ENCODE measurements at places on chromosomes 13 and 19. TPM values are rescaled to one million over a fixed set of nuclear protein-coding genes. Genes with fewer than 3 reads are reported as not detected.

PIAS4 gene
- total RNA-seq: 20.8 TPM

SNRPD2 gene
- total RNA-seq: 333 TPM

CRX gene
- not detected for total RNA-seq

LILRA1 gene
- not detected for total RNA-seq

CRLF1 gene
- 2.4 TPM for total RNA-seq

SRRM5 gene
- total RNA-seq: not detected

AZU1 gene
- not detected for total RNA-seq

ZNF208 gene
- total RNA-seq: 0.49 TPM

IGFL3 gene
- 0.88 TPM for total RNA-seq

SIGLEC12 gene
- not detected for total RNA-seq

UPK1A gene
- not detected for total RNA-seq

NCAN gene
- not detected for total RNA-seq

MBD3L3 gene
- total RNA-seq: not detected

MIDN gene
- total RNA-seq: 52.6 TPM

CD22 gene
- total RNA-seq: not detected

CCDC169 gene
- 1.2 TPM for total RNA-seq

LRRC63 gene
- not detected for total RNA-seq

TLE6 gene
- 0.93 TPM for total RNA-seq

C2CD4C gene
- total RNA-seq: 0.42 TPM

KIR2DL3 gene
- not detected for total RNA-seq

ZNF154 gene
- total RNA-seq: 0.28 TPM

MAST1 gene
- 0.23 TPM for total RNA-seq

ZNF177 gene
- 0.70 TPM for total RNA-seq

ZNF846 gene
- total RNA-seq: 4.7 TPM

FAM216B gene
- total RNA-seq: not detected

ZSCAN4 gene
- not detected for total RNA-seq

PCSK4 gene
- 0.28 TPM for total RNA-seq

RANBP3 gene
- 66.8 TPM for total RNA-seq

WDR87 gene
- not detected for total RNA-seq

RFX1 gene
- 5.6 TPM for total RNA-seq

ZFP36 gene
- total RNA-seq: 43.6 TPM

FXYD1 gene
- not detected for total RNA-seq

CACNG6 gene
- not detected for total RNA-seq

ZNF17 gene
- 2.6 TPM for total RNA-seq

UTP14C gene
- total RNA-seq: 7.1 TPM

FAM124A gene
- not detected for total RNA-seq

ZNF560 gene
- not detected for total RNA-seq

C19orf85 gene
- not detected for total RNA-seq

C1QTNF9B gene
- total RNA-seq: not detected

NLRP11 gene
- total RNA-seq: not detected

C1QTNF9 gene
- total RNA-seq: not detected

SAE1 gene
- total RNA-seq: 111 TPM

CACNG8 gene
- total RNA-seq: not detected

CCNE1 gene
- 15.9 TPM for total RNA-seq

CEACAM8 gene
- total RNA-seq: not detected

KISS1R gene
- total RNA-seq: 0.14 TPM

ANGPTL8 gene
- total RNA-seq: not detected

FPR1 gene
- not detected for total RNA-seq

PGLYRP2 gene
- total RNA-seq: not detected
